T-helper 17 cell (primary cell): ENCODE measurements at places on chromosomes 2 and 18.

DNA sequence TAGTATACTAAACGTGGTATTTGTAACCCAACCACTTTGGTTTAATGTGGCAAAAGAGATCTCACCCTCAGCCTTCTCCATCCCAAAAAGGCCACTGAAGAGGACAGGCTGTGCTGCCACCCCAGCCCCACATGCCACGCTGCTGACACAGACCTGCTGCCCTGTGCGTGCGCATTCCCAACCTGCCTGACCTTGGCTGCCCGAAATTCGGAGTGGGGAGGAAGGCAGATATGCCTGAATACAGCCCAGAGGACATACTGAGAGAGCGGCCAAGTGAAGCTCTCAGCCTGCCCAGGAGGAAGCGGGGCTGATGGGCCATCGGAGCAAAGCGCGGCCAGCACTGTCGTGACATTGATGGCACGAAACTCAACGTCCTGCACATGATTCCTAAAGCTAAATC is 70.0 kb downstream of the HDAC4 start:
- no peak for DNase-seq
- H3K27me3 ChIP-seq, result no peaks in the 10 kb centered on the region
- no peaks in the 10 kb centered on the region for H3K36me3 ChIP-seq
- no peak overlapping the region for H3K27ac ChIP-seq
- peaks cover 30% of the 10 kb centered on the region for H3K4me1 ChIP-seq

GRCh38 chr2:172462373-172462848 is 35.0 kb downstream of the ITGA6 start:
- no peaks in the 10 kb centered on the region for H3K27me3 ChIP-seq
- DNase-seq, result no peak
- H3K36me3 ChIP-seq, result peaks cover 5% of the 10 kb centered on the region
- peak overlapping the region; percentile 96 for H3K4me3 ChIP-seq

- peaks cover 16% of the 10 kb centered on the region for H3K27me3 ChIP-seq
- no peak for DNase-seq
- no peaks in the 10 kb centered on the region for H3K36me3 ChIP-seq
- no peaks in the 10 kb centered on the region for H3K4me1 ChIP-seq
- H3K27ac ChIP-seq, result no peak overlapping the region
Observed at GRCh38 chr2:71620116-71620515, 166.8 kb downstream of the DYSF start.

- H3K36me3 ChIP-seq, result peaks cover 2% of the 10 kb centered on the region
- no peak overlapping the region for H3K4me3 ChIP-seq
- H3K4me1 ChIP-seq, result no peaks in the 10 kb centered on the region
- peaks cover 39% of the 10 kb centered on the region for H3K27me3 ChIP-seq
- DNase-seq, result no peak
Observed at GRCh38 chr2:206728277-206729199, 10.3 kb upstream of the DYTN start.

DNA sequence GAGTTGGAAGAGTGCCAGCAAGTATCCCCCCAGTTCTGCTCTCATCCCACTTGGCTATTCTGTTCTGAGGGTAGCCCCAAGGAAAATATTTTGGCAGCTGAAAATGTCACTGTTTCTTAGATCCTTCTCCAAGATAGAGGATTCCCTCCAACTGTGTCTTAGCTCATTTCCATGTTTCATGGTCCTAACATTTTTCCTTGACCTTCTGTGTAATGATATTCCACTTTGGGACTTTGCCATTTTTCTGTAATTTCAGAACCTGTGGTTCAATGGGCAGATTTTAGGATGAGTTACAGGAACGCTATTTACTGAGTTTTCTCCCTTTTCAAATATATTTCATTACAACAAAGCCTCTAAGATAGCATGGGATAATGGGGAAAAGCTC is 34.7 kb downstream of the NHEJ1 start:
- no peaks in the 10 kb centered on the region for H3K27me3 ChIP-seq
- peaks cover 15% of the 10 kb centered on the region for H3K36me3 ChIP-seq
- DNase-seq, result no peak
- H3K27ac ChIP-seq, result no peak overlapping the region
- no peak overlapping the region for H3K4me3 ChIP-seq

DNA sequence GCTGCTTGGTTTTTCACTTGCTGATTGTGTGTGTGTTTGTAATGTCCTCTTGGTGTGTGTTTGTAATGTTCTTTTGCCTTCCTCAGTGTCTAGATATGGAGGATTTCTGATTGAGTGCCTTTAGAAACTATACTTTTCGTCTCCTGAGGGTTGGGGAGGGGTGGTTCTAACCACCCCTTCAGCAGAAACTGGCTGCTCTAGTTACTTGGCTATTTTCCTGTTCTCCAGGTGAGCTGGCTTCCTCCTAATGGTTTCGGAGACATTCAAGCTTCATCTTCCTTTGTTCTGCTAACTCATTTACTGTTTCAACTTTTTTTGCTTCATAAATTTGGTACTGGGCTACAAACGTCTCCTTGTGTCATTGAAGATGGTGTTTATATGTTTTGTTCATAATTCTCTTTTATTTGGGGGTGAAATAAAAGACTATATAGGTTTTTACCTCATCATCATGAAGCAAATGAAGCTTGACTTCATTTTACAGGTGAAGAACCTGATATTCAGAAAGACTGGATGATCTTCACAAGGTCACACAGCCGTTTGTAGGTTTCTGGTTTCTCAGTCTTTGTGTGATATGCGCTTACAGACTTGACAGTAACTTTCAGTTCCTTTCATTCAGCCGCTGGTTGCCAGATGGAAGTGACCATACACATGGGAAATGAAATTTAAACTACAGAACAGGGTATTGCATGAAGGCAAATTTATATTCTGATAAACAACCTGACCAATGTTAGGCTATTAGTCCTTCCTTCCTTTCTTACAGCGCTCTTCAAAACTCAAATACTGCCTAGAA is 238.5 kb downstream of the GALR1 start:
- no peak for DNase-seq
- H3K36me3 ChIP-seq, result no peaks in the 10 kb centered on the region
- H3K4me3 ChIP-seq, result no peak overlapping the region
- H3K27me3 ChIP-seq, result peaks cover 51% of the 10 kb centered on the region
- H3K4me1 ChIP-seq, result peaks cover 2% of the 10 kb centered on the region
